ENCODE measurements at places on chromosomes 2 and 18.
A peak's percentile ranks its signal among the peaks of the same experiment; 100 is the strongest.

DNA sequence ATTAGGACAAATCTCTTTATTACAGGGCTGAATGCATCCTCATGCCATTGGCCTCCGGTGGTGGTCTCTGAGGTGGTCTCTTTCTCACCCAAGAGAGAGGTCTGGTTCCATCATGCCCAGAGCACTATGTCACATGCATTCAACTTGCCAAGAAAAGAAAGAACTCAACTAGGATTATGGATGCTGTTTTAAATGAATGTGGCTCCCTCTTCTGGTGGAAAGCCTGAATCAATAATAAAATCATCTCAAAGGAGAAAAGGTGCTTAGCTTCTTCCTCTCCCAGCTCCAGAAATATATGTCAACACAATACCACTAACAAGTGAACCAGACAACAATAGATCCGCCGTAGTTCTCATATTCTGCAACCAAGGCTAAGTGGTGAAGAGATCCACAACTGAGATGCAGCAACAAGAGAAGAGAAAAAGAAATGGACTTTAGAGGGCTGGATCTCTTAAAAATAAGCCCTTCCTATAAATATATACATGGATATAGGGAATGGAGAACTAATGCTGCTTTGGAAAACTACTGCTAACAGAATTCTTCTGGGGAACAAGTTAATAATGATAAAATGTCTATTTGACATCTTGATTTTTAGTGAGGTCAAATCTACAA, 396.8 kb downstream of the NCKAP5 start:
- DNase-seq: peak; percentile 43

DNA sequence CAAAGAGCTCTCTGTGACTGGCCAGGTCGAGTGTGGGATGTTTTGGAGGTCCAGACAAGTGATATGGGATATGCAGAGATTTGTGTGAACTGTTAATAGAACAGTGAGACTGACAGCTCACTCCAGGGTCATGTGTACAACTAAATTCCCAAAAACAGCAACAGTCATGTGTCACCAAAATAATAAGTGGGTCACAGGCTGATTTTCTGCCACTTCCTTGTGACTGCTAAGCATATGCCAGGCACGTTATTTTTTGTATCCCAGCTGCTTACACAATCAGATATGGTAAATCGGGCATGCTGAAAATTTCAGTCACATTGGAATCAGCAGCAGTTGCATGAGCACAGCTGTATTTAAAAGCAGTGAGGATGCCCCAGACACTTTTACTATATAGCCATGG, 198.7 kb downstream of the PTGR3 start:
- no peak for DNase-seq

- no peak for DNase-seq
These were observed 108.0 kb downstream of the TWIST2 start for GRCh38 chr2:238955648-238956531.

GRCh38 chr2:13616059-13616458, 899.3 kb downstream of the TRIB2 start:
- no peak for DNase-seq

DNA sequence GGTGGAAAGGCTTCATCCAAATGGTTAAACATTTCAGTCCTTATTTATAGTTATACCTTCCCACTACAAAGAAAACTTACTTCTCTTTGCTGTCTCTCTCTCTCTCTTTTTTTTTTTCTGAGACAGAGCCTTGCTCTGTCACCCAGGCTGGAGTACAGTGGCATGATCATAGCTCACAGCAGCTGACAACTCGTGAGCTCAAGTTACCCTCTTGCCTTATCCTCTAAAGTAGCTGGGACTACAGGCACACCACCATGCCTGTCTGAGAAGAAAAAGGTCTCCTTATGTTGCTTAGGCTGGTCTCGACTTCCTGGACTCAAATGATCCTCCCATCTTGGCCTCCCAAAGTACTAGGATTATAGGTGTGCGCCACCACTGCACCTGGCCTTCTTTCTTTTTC, 32.3 kb upstream of the OLA1 start:
- no peak for DNase-seq

DNA sequence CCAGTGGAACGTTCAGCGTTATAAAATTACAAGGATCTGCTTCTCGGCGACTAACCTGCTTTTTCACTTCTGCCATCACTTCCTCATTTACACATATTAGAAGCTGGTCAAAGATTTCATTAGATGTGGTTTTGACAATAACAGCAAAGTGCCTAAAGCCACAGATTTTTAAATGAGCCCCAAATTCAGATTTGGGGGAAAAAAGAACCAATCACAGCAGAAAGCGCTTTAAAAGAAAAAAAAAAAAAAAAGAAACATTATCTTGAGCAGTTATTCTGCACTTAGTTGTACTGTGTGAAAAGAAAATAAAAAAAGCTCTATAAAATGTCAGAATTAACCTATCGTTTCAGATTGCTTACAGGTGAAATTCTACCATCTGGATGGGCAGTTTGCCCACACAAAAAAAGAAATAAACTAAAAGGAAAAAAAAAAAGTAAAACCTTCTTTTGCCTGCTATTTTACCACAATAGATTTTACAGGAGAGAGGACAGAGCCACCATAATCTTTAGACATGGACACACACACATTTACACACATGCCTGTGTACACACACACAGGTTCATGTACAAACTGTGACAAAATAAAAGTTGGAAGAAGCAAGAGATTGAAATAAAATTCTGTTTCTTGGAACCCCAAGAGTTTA, 167.2 kb downstream of the TCF4 start:
- no peak for DNase-seq

GRCh38 chr2:47688561-47688960, 94.4 kb upstream of the MSH6 start:
- DNase-seq: no peak

DNA sequence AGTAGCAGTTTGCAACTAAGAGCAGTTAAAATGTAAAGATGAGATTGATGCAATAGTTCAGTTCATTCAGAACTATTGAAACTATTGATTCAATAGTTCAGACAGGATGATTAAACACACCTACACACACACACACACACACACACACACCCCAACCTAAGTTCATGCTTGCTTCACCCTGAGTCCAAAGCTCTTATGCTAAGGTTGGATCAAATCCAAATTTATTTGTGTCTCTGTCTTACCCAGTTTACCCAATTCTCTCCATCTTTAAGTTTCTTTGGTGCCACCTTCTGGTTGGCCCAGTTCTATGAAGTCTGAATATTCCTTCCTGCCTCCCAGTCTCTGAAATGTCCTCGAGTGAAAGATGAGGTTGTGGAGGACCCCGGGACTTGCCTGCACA, 5.1 kb downstream of the SERPINB8 start:
- peak; percentile 7 for DNase-seq

GRCh38 chr2:165725421-165725820, 68.6 kb downstream of the GALNT3 start:
- DNase-seq: peak; percentile 12

- no peak for DNase-seq
These were observed 133.6 kb downstream of the TPO start for GRCh38 chr2:1546901-1547300.

DNA sequence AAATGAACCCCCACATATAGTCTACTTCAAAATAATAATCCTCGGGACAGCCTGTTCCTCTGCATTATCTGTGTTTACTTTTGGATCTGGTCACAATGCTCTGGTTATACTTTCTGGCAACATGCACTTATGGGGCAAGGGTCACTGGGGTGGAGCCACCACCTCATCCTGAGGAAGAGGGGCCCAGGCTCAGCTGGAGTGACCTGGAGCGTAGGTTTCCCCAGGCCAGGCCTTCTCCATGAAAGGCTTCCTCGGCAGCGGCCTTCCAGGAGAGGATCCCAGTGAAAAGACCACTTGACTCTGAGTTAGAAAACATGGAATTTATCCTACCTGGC, 237.4 kb downstream of the SETBP1 start:
- no peak for DNase-seq

- no peak for DNase-seq
These were observed 3.1 kb downstream of the SLC14A1 start for GRCh38 chr18:45727068-45727467.

DNA sequence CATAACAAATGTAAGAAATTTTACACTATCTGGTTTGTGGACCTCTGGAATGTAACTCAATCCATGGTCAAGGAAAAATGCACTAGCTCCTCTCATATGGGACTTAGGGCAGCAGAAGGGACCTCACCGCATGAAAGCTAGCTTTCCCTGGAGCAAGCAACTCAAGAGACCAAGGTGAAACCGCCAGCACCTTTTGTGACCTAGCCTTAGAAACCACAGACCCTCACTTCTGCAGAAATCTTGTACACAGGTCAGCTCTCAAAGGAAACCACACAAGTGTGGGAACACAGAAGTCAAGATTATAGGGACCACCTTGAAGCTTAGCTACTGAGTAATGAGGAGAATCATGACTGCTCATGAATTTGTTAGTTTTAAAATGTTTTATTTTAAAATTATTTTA, 222.5 kb downstream of the DLGAP1 start:
- DNase-seq: no peak

DNA sequence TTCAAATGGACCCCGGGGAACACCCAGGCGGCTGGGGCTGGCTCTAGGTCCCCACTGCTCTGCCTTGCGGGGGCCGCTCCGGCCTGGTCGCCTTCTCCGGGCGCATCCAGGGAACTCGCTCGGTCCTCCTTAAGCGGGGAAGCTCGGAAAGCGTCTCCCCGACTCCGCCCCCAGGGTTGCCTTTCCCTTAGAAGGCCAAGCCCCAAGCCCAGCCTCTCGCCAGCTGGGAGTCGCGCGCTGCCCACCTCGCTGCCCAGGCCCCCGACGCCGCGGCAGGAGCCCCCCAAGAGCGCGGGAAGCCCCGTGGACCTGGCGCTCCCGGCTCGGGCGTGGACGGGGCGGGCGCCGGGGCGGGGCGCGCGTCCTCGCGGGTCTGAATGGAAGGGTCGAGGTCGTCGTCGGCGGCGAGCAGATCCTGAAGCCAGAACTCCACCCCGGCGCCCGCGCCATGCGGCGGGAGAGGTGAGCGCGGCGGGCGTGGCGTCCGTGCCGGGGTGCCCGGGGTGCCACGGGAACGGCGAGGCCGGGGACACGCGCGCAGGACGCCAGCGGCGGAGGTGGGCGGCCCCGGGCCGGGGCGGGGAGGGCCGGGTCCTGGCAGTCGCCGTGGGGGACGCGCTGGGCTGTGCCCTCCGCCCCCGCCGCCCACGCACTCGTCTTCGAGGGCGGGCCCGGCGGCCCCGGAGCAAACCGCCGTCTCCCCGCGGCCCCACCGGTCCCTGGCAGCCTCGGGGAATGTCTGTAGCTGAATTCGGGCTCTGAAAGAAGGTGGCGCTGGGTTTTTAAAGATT, at the start of gene BOK:
Gene BOK (plus strand): TSS at position 214 of the 791 bp plus-strand sequence. CDS start 739 bp downstream, outside the sequence.
- peak; percentile 88 for DNase-seq

GRCh38 chr2:85537600-85538506, 1.1 kb upstream of the MAT2A start:
- DNase-seq: peak; percentile 44

GRCh38 chr18:51852681-51853080, 487.3 kb upstream of the DCC start:
- DNase-seq: no peak

- no peak for DNase-seq
These were observed 174.2 kb downstream of the CAPN13 start for GRCh38 chr2:30633039-30633438.

DNA sequence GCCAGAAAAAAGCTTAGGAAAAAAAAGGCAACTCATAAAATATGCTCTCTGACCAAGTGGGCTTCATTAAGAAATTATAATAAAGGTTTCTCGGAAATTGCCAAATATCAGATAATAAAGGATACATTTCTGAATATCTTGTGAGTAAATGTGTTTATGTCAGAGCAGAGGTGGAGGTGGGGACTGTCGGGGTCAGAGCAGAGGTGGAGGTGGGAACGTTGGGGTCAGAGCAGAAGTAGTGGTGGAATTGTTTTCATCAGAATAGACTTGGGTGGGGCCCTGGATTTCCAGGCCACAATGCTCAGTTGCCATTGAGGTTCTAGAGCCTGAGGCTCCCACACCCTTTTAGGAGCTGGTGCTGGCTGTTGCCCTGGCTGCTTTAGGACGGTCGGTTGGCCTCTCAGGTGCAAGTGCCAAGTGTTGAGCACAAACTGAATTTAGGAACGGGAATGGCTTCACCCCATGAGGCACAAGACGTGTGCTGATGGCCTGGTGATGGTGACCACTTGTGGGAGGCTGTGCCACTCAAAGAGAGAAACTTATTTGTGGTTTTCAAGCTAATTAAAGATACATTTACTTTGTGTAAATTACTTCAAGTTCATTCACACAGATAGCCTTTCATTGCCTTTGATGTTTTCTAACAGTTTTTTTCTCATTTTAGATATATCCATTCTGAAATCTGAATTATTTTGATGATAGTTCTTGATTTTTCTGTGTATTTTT, 131.5 kb downstream of the ATP9B start:
- DNase-seq: peak; percentile 63

- no peak for DNase-seq
These were observed 421.7 kb upstream of the CDH20 start for GRCh38 chr18:60911504-60911903.

DNA sequence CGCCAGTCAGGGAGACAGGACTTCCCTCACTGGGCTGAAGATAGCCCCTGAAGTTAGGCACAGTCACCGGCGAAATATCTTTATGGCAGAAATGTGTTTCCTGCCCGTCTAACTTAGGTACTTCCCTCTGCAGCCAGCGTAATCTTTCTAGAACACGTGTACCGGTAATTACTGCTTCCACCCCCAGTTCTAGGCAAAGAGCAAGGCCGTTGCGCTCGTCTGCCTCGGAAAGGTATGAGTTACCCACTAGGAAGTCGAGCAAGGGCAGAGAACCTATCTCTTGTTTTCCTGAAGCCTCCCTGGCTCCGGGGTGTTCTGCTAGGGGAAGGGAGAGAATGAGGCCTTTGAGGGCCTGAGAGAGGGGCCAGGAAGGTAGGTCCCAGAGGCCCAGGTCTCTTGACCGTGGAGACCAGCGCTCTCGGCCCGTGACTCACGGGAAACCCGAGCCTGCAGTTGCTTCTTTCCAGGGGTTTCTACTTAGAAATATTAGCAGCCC, 70.0 kb downstream of the TWSG1 start:
- DNase-seq: peak; percentile 92

DNA sequence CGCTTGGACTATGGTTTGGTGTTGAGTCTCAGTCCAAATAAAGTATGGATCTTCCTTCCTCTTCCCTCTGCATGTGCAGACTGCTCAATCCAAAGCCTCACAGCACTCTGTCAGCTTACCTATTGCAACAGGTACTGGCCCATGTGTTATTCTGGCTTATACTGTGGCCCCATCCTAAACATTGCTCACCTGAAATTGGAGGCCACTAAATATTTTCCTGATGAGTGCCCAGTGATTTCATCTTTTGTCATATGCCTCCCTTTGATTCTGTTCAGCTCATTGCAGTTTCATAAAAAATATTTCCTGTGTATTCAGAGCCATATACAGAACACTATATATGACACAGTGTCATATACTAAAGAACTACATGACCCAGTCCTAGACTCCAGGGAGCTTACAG, 86.3 kb upstream of the FAM136A start:
- DNase-seq: no peak

DNA sequence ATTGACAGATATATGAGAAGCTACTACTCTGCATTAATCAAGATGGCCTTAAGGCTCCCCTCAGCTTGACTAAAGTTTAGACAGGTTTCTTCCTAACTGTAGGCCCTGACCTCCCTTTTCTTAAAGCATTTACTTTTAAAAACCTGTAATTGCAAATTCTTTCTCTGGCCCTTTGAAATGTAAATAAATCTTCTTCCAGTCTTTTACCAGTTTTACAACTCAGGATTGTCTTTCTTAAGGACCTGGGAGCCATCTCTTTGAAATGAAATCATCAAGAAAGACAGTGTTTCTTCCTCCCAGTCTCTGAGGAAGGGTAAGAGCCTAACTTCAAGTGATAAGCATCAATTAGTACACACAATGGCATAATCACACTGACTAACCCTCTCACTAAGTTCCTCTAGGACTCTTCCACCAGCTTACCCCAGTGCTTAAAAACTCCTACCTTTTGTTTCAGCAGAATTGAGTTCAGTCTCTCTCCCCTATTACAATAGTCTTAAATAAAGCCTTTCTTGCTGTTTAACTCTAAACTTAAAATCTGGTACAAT, 58.7 kb upstream of the CDH20 start:
- DNase-seq: no peak

All from urothelium cell line (cell line).